ENCODE measurements at places on chromosomes 1 and 21.

DNA sequence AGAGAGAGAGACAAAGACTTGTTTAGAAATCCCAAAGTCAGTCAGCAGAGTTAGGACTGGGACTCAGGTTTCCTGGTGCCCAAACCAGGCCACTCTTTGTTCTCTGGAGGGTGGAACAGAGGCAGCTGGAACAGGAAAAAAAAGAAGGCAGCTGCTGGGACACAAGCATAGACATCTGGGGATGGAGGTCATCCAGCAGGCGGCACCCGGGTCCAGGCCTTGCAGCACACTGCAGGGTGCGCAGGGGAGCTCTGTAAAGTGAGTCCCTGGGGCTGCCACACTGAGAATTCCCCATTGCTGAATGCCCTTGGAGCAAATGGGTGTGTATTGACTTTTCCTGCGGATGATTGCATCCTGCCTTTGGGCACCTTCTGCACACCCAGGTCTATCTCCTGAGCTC, 222.9 kb upstream of the CSF3R start:
- no peak for DNase-seq

DNA sequence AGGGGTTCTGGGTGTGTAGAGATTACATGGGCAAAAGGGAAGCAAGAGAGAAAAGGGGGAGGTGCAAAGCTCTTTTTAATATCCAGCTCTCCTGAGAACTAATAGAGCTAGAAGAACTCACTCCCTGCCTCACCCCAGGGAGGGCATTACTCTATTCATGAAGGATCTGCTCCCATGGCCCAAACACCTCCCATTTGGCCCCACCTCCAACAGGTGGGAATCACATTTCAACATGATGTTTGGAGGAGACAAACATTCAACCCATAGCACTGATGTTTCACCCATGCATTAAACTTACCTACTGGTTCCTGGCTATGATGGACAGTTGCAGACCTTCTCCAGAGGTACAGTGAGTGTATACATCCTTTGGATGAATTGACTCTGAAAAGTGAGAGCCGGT, 7.3 kb upstream of the JUN start:
- DNase-seq = no peak

GRCh38 chr1:35432231-35432630, 125.0 kb downstream of the KIAA0319L start:
- DNase-seq = no peak

DNA sequence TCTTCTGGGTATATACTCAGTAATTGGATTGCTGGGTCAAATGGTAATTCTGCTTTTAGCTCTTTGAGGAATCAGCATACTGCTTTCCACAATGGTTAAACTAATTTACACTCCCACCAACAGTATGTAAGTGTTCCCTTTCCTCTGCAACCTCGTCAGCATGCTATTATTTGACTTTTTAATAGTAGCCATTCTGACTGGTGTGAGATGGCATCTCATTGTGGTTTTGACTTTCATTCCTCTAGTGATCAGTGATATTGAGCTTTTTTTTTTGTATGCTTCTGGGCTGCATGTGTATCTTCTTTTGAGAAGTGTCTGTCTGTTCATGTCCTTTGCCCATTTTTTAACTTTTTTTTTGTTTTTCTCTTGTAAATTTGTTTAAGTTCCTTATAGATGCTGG, 279.4 kb downstream of the PTGER3 start:
- no peak for DNase-seq

GRCh38 chr1:166489356-166489669, 322.5 kb upstream of the FAM78B start:
- no peak for DNase-seq

- DNase-seq = no peak
These were observed 15.6 kb downstream of the PADI3 start for GRCh38 chr1:17264470-17264869.

- DNase-seq = no peak
These were observed 10.3 kb downstream of the CHAF1B start for GRCh38 chr21:36395353-36396111.

- peak; percentile 72 for DNase-seq
These were observed 6.4 kb downstream of the MT1HL1 start for GRCh38 chr1:236997882-236998281.

DNA sequence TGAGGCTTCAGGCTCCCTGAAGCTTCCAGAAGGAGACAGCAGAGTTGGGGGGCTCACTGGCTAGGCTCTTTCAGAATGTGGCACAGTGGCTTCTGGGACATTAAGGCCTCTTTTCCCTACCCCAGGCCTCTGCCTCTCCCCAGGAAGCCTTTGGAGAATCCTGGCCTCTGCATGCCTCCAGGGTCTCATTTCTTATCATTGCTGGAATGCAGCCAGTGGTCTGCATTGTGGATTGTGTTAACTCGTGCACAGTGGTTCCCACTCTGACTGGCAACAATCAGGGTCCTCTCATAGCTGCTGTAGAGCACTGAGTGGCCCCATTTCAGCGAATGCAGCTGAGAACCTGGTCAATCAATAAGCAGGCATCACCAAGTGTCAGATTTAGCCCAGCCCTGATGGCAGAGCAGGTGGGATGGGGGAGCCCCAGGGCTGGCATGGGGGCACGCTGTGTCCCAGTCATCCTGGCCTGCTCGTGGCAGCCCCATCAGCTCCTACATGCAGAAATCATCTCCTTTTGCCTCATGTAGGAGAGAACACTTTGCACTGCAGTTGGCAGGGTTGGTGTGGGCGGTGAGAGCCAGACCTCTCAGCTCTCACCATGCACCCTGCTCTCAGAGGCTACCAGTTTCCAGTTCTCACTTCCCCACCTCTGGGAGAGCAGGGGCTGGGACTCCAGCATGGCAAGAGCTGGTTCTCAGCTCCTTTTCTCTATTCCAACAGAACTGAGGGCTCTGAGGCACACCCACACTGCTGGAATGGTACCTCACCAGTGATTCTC, 13.4 kb downstream of the ADORA1 start:
- DNase-seq = no peak

GRCh38 chr21:21345296-21345695, 347.1 kb downstream of the NCAM2 start:
- no peak for DNase-seq

GRCh38 chr1:158516966-158517365, 37.2 kb downstream of the OR6Y1 start:
- no peak for DNase-seq

GRCh38 chr1:173663159-173663558, 6.5 kb downstream of the ANKRD45 start:
- DNase-seq = no peak

GRCh38 chr1:117886101-117886795, 43.2 kb downstream of the GDAP2 start:
- DNase-seq = no peak

DNA sequence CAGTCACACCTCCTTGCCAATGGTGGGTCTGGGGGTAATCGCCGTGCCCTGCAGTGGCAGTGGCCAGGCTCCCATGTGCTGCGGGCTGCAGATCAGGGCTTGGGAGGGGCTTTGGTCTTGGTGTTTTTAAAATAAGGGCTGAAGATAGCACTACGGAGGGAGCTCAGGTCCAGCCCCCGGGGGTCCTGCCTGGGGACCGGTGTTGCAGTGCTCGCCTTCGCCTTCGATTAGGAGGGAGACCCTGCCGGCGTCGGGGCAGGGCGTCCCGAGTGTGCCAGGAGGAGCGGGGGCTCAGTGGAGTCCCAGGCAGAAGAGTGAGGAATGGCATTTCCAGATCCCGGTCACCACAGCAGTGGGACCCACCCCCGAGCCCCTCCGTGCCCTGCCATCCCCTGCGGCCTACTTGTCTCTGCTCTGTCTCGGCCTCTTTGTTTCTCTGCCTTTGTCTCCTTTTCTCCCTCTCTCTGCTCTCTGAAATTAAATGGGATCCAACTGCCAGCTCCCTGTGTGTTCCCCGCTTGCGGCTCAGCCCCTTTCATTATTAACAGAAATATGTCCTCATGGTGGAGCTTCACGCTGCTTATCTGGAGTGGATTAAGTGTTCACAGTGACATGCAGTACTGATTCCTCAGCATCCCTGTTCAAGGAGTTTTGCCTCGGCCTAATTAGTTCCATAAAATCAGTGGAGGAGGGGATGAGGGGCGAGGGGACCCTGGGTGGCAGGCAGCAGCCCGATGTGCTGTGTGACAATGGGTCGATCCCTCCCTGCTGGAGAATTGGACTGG, 44.4 kb downstream of the DMRTB1 start:
- DNase-seq = peak; percentile 16

DNA sequence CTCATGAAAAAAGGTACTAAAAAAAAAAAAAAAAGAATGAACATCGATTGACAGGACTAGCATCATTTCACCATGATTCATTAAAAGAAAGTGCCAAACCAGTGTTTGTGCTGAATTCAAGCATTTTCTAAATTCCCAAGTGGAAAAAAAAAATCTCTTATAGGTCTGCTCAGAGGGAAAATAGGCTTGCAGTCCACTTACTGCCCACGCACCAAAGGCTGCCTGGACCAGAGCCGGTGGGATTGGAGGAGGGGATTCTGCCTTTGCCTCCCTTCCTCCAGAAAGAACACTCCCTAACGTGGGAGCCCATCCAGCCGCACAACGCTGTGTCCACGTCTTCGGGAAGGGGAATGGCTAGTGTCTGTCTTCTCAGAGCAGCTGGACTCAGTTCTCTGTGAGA, 5.5 kb upstream of the TRAPPC10 start:
- DNase-seq = peak; percentile 63

- DNase-seq = no peak
These were observed 46.5 kb upstream of the CRNN start for GRCh38 chr1:152460529-152460899.

DNA sequence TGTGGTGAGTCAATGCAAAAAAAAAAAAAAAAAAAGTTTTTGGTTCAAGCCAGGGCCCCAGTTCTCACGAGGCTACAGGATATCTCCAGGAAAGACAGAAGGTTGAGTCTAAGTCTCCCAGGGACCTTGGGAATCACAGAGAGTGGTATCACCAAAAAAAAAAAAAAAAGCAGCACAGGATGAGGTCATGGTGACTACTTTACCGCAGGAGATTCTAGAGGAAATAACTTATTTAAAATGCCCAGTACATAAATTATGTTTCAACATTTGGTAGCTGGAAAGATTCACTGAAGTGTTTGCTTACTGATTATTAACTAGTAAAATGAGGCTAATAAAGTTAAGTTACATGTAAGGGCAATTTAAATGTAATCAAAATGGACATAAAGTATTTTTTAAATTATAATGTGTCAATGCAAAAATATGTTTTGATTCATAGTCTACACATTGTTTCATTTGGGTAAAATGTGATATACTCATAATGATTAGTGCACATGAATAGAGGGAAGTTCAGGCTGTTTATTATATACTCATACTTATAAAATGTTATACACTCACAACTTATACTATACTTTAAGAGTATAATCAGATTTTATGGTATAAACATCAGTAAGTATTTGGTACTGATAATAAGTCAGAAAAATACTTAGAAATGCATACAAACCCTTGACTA, 84.1 kb downstream of the PLPPR5 start:
- DNase-seq = no peak

- no peak for DNase-seq
These were observed 388.4 kb downstream of the DISC1 start for GRCh38 chr1:232014941-232015340.

- DNase-seq = no peak
These were observed 113.4 kb downstream of the GRIK3 start for GRCh38 chr1:36920801-36921405.

GRCh38 chr1:209416716-209417115, 166.8 kb upstream of the CAMK1G start:
- no peak for DNase-seq

DNA sequence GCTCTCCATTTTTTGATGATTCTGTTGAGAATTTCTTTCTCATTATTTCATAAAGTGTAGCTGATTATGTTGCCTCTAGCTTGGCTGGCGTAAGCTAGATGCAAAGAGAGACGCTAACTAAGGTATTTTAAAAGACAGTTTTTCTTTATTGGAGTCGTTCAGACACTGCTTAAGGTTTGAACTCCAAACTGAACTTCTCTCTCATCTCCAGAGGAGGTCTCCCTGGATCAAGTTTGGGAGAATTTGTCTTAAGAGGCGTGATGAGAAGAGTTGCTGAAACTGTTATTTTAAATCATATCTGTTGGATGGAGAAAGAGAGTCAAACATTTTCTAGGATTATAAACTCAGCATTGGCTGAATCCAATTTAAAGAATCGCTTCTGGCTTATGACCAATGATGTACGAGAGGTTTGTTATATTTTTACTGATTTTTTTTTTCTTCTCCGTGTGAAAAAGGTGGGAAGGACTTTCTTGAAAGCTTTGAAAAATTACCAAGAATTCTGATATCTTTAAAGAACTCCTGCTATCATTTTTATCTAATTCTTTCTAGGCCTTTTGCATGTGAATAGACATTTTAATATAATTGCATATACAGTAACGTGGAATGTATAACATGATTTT, 34.0 kb downstream of the MAP3K7CL start:
- no peak for DNase-seq

- no peak for DNase-seq
These were observed 486.6 kb downstream of the SETD4 start for GRCh38 chr21:35573472-35574374.

- peak; percentile 28 for DNase-seq
These were observed 100.7 kb downstream of the RGL1 start for GRCh38 chr1:183905508-183906113.

DNA sequence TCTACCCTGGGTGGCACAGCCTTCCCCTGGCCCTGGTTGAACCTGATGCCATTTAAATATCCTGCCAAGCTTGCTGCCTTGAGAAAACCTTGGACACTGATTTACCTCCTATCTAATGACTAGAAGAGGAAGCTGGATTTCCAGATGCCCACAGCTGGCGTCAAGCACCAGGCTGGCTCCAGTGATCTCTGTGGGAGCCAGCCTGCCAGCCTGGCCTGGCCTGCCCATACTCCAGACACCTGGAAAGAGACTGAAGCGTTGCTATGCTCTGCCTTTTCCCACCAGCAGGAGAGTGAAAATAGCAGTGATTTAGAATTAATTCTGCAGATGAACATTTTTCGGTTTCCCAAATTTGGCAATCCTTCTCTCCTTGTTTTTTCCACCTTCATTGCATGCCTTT, 11.5 kb upstream of the EIF4G3 start:
- no peak for DNase-seq

GRCh38 chr1:43463479-43463878, 9.7 kb upstream of the HYI start:
- DNase-seq = no peak

DNA sequence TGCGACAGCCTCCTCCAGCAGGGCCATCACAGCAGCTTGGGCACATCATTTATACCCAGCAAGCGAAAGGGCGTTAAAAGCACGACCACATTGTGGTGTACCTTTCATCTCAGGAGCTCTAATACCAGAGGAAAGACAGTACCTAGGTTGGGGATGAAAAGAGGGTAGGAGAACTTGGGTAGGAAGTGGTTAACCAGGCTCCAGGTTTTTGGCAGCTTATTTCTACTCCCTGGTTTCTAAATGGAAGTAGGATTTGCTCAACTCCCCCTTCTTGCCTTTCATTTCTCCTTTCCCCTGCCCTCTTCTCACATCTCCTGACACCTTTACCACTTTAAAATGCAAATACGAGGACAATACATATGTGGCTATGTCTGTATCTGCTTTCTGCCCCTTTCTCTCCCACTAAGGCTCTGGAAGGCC, 30.2 kb downstream of the FAM177B start:
- no peak for DNase-seq

Measured in heart left ventricle (tissue), 16 donors.